Amniotic stem cell (primary cell): ENCODE measurements at places on chromosomes 12 and 14.

GRCh38 chr14:74649167-74649566 is 37.1 kb upstream of the LTBP2 start:
- DNase-seq = no peak

GRCh38 chr14:104977681-104978653 is at the start of gene AHNAK2:
Gene AHNAK2, minus strand, starts transcription at chr14:104978374. Its CDS starts 137 bp downstream, at chr14:104978237.
- DNase-seq = no peak

DNA sequence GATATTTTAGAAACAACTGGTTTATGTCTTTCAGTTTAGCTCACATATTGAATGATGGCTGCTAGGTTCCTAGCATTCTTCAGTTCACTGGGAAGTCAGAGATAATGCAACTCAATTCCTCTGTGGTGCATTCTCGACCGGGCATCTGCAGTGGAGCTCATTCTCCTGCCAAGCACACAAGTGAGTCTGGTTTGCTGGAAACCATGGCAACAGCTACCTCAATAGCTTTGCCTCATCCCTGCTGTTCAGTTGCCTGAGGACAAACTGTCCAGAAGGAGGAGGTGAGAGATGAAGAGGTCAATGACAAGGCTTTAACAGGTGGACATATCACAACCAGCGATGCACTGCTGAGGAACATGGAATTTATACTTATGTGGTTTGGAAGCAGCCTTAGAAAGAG is 816.9 kb downstream of the AACS start:
- DNase-seq = no peak

GRCh38 chr12:121248622-121249021 is 38.7 kb downstream of the P2RX4 start:
- no peak for DNase-seq

GRCh38 chr14:29898470-29898869 is 29.2 kb downstream of the PRKD1 start:
- DNase-seq = no peak

GRCh38 chr14:73797543-73798265 is 53.9 kb upstream of the PTGR2 start:
- DNase-seq = no peak

DNA sequence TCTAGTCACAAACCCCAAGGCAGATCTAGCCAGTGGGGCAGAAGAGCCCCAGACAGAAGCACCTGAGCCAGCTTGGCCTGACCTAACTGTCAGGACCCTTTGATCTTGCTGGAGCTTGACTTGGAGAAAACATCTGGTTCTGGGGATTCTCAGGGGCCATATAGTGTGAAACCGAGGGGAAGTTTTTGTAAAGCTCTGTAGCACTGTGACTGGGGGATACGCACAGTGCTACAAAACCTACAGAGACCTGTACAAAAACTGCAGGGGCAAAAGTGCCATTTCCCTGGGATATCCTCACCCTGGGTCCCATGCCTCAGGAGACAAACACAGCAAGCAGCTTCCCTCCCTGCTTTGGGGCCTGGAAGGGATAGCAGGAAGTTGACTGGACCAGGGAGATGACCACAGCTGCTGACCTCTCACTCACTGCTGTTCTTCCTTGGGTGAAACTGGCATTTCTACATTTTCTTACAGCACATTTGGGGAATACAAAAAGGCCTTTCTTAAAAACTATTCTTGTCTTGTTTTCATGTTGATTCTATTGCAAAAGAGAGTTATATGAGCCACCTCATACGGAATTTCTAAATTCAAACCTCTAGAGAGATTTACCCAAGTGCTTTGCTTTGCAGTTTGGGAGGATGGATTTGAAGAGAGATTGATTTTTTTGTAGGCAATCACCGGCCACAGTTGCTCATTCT is 140.0 kb downstream of the DAD1 start:
- DNase-seq = no peak

GRCh38 chr14:81396113-81396512 is 4.0 kb downstream of the STON2 start:
- DNase-seq = no peak

DNA sequence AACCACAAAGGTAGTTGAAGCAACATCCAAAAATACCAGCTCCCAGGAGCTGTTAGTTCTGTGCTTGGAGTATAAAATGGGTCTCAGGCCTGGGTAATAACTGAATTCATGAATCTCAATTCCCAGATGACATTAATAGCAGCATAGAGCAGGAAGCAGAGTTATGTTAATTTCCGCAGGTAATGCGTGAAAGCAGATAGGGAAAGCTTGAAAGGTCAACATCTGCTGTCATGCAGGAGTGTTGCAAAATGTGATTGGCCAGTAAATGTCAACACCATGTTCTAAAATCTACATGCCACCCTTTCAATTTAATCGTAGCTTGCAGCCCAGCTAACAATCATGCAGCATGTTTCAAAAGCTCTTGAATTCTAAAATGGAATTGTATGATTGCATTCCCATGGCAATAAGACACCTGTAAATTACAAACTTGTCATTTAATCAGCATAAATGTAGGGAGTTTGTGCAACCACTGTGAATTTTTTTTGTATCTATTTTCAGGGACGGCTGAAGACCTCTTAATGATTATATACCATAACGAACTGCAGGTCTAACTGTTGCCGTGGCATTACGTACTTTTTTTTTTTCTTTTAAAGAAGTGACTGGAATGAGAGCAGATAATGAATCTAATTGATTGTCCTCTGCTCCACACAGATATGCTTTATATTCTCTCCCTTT is 635.8 kb upstream of the FOXG1 start:
- no peak for DNase-seq

DNA sequence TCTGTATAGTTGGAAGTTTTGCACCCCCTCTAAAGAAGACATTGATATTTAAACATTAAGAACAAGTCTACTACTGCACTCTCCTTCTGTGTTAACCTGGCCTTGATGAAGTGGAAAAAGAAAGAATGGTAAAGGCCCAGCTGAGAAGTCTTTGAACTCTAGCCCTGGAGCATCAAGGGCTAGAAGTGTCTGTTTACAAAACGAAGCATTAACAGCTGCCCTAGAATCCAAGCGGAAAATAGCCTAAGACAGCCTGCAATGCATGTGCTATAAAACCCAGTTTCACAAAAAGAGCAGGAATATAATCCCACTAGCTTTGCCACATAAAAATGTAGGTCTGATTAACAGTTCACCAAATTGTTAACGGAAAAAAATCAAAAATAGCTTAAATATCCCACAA is 60.5 kb downstream of the NUMB start:
- DNase-seq = no peak

DNA sequence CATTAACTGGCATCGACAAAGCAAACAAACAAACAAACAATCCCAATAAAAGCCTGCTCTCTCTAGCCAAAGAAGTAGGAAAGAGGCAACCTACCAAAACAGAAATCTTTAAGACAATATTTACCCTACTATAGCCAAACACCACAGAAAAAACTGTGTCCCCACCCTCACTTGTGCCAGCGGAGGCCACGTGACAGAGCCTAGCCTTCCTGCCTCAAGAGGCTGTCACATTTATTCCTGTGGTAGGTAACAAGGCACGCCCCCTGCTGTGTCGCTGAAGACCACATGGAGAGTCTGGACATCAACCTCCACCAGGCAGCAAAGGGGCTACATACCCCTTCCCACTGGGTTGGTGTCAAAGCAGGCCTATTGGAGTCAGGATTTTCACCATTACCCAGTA is 148.1 kb downstream of the LMNTD1 start:
- no peak for DNase-seq

DNA sequence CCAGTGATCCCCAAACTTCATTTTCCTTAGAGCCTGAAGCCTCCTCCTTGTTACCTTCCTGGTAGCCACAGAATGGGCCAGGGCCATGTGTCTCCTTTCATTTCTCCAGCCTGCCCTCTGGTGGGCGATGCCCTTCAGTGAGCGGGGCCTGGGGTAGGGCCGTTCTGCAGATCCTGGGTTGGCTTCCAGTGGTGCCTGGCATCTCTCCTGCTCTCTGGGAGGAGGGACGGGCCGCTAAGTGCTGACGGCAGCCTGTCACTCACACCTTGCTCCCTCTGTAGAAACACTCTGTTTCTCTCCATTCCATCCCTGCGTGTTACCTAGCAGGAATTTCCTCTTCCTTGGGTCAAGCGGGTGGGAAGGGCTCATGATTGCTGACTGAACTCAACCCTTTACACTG is 232.1 kb downstream of the CACNA1C start:
- peak; percentile 48 for DNase-seq

DNA sequence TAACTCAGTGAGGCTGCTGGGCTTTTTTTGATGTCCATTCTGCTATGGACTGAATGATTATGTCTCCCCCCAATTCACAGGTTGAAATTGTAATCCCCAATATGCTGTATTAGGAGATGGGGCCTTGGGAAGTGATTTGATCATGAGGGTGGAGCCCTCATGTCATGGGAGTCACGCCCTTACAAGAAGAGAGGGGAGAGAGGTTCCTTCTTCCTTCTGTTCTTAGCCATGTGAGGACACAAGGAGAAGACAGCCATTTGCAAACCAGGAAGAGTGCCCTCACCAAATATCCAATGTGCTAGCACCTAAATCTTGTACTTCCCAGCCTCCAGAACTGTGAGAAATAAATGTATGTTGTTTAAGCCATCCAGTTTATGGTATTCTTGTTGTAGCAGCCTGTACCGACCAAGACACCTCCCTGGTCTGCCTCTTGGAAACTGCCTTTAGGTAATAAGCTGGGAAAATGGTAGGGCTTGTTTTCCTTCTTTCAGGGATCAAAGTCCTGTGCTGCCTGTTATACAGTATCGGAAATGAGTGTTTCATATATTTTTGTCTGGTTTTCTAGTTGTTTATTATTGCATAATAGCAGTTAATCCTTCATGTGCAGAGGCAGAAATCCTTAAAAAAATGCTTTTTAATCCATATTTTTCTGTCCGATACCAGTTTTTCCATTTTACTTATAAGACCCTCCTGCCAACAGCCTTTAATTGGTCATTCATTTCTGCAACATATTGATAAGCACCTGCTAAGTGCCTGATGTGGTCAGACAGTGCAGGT is 16.3 kb downstream of the BORCS5 start:
- DNase-seq = no peak

DNA sequence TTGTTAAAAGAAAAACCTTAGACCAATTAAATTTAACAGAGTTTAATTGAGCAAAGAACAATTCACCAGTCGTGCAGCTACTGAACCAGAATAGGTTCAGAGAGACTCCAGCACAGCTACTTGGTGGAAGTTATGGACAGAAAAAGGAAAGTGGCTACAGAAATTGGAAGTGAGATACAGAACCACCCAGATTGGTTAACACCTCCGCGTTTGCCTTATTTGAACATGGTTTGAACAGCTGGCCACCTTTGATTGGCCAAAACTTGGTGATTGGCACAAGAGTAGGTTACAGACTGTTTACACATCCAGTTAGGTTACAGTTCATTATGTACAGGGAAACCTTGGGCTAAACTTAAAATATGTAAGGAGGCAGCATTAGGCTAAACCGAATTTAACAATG is 54.9 kb downstream of the SRGAP1 start:
- DNase-seq = no peak

- no peak for DNase-seq
Measured at GRCh38 chr12:72057330-72057914, 118.8 kb downstream of the TPH2 start.

DNA sequence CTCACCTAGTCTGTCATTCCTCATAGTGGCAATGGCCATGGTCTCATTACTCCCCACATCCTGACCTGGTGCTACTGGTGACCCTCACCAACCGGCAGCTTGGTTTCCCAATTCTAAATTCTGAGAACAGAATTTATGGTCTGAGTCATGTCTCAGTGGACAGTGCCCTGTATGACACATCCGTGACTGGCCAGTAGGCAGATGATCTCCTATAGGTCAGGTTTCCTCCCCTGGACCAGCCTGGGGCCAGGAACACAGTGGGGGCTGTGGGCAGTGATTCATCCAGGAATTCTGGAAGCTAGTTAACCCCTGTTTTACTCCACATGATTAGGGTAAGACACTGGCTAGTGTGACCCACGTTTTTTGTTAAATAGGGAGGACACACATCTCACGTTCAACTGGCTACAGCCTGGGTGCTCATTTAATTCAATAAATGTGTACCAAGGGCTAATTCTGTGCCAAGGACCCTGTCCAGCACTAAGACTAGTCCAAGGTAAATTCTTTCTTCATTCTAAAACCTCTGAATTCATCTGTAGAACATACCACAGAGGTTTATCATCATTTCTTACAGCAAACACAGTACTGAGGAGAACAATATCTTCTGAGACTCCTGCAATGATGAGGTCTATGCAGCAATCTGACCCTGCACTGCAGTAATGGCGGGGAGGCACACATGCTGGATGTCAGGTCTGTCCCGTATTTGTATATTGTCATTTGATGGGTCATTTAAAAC is 249.6 kb upstream of the TBX3 start:
- no peak for DNase-seq

- DNase-seq = no peak
Measured at GRCh38 chr14:80787876-80788275, 153.7 kb downstream of the CEP128 start.

- DNase-seq = no peak
Measured at GRCh38 chr12:38166225-38166624, 150.3 kb upstream of the ALG10B start.

GRCh38 chr12:49537752-49538509 is 899 bp upstream of the KCNH3 start:
- DNase-seq = no peak

DNA sequence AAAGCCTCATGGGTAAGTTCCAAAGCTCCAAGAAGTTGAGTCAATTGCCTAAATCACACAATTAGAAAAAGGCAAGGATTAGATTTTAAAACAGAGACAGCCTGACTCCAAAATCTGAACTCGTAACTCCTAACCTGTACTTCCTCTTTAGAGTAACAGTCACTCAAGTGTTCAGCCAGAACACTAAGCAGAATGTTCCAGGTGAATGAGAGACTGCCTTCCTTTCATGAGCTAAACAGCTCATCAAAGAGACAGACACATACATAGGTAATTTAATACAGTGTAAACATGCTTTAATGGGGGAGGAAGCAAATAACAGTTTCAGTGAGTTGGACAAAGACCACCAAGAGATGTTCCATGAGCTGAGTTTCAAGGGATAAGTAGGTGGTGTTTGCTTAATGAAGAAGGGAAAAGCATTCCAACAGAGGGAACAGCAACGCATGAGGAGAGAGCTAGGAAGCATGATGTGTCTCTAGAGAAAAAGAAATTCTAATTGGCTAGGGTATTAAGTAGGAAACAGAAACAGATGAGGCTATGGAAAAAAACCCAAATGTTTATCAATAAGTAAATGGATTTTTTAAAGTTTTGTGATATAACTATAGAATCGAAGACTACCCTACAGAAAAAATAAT is 403.9 kb downstream of the MED13L start:
- no peak for DNase-seq

GRCh38 chr14:34548472-34548981 is 9.0 kb upstream of the EAPP start:
- DNase-seq = no peak

- no peak for DNase-seq
Measured at GRCh38 chr12:47214771-47215170, 135.0 kb upstream of the AMIGO2 start.

DNA sequence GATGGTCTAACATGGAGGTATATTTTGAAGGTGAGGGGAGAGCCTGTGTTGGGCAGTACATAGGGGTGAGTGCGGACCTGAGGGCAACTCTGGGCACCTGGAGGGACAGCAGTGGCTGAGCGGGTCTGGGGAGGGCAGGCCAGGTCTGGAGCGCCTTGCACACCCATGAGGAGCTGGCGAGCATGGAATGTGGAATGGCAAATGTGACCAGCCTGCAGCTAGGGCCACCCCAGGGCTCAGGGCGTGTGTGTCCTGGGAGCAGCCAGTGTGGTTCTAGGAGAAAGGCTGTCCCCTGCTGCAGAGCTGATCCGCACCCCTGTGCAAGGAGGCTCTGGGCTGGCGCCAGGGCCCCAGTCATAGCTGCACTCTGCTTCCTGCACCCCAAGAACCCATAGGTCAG is 24.5 kb downstream of the BCL7A start:
- no peak for DNase-seq

GRCh38 chr14:65301862-65302539 is 110.5 kb upstream of the FUT8 start:
- no peak for DNase-seq

GRCh38 chr12:89260841-89261637 is 91.3 kb downstream of the DUSP6 start:
- no peak for DNase-seq
